ENCODE measurements at places on chromosomes 2 and 18. TPM values are rescaled to one million over a fixed set of nuclear protein-coding genes. Genes with fewer than 3 reads are reported as not detected.
A peak's percentile ranks its signal among the peaks of the same experiment; 100 is the strongest.

- H3K4me3 ChIP-seq = no peak overlapping the region
- H3K27ac ChIP-seq = no peak overlapping the region
- peaks cover 5% of the 10 kb centered on the region for H3K27me3 ChIP-seq
- no peaks in the 10 kb centered on the region for H3K36me3 ChIP-seq
- no peaks in the 10 kb centered on the region for H3K4me1 ChIP-seq
- no peak for DNase-seq
These were observed 25.9 kb downstream of the SPP2 start for GRCh38 chr2:234076451-234076850.

Gene NEB
- total RNA-seq = 0.64 TPM

DNA sequence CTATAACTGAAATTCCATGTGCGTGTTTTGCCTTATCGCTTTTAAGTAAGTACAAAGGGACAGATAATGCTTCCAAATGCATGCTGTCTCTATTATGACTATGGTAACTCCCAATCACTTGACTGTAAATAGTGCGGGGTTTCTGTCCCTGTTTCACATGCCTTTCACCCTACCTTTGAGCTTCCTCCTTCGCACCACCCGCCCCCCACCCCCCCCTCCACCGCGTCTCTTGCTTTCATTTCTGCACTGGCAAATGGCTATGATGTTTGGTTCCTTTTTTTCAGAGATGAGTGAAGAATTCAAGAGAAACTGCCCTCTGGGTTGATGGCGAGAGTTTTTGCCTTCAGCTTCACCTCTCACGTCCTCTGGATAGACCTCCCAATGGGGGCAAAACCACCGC is 25.0 kb upstream of the SPP2 start:
- H3K36me3 ChIP-seq = peaks cover 8% of the 10 kb centered on the region
- no peak overlapping the region for H3K4me3 ChIP-seq
- DNase-seq = no peak
- peaks cover 4% of the 10 kb centered on the region for H3K27me3 ChIP-seq

Gene MARCHF4
- total RNA-seq = 0.46 TPM

DNA sequence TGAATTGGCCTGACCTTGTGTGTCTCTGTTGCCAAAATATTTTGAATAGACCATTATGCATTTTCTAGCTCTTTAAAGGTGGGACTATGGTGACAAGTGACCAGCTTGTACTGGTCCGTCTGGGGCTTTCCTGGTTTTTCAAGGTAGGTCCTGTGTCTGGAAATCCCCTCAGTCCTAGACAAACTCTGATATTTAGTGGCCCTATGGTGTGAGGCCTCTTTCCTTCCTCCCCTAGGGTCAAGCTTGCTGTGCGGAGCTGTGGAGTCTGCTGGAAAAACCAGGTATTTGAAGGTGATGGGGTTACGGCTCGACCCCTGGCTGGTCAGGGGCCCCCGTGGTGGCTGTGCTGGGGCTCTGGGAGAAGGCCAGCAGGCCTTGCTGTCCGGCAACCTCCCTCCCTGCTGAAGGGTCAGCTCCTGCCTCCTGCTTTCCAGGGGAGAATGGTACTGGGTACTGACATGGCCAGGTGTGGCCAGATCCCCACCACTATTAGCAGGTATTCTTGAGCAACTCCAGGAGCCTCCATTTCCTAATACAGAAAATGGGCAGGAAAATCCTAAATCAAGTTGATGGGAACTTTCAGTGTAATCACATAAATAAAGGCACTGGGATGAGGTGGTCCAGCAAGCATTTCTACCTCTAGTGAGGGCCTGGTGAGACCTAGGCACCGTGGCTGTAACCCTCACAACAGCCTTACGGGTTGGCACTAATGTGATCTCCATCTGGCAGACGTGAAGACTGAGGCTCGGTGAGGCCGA is 86.2 kb upstream of the HS6ST1 start:
- H3K4me1 ChIP-seq = peaks cover 42% of the 10 kb centered on the region
- DNase-seq = no peak
- no peak overlapping the region for H3K4me3 ChIP-seq
- H3K27me3 ChIP-seq = peaks cover 4% of the 10 kb centered on the region
- H3K36me3 ChIP-seq = no peaks in the 10 kb centered on the region
- H3K27ac ChIP-seq = no peak overlapping the region

GRCh38 chr2:134246154-134246874 is 7.6 kb upstream of the MGAT5 start:
- DNase-seq = no peak
- H3K27ac ChIP-seq = no peak overlapping the region
- peaks cover 36% of the 10 kb centered on the region for H3K4me1 ChIP-seq
- H3K4me3 ChIP-seq = no peak overlapping the region

DNA sequence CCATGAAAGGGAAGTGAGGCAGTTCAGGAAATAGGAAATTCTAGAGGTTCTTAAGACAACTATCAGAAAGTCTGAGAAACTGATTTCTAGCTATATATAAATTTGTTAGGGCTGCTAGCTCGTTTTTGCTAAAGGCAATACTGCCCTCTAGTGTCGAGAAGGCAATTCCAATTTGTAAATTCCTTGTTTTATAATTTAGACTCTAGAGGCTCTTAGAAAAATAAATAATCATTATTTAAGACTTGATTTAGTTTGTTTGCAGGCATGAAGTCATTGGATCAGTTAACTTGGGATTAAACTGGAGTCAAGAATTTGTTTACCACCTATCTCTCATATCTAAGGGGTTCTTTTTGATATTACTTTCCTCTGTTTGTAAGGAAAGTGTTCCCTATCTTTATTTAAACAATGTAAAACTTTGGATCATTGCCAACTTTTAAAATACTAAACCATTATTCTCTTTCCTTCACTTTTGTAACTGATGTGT is 66.2 kb downstream of the ACVR2A start:
- H3K27ac ChIP-seq = peak overlapping the region; percentile 74
- no peaks in the 10 kb centered on the region for H3K36me3 ChIP-seq
- H3K27me3 ChIP-seq = peaks cover 1% of the 10 kb centered on the region
- H3K4me3 ChIP-seq = no peak overlapping the region

DNA sequence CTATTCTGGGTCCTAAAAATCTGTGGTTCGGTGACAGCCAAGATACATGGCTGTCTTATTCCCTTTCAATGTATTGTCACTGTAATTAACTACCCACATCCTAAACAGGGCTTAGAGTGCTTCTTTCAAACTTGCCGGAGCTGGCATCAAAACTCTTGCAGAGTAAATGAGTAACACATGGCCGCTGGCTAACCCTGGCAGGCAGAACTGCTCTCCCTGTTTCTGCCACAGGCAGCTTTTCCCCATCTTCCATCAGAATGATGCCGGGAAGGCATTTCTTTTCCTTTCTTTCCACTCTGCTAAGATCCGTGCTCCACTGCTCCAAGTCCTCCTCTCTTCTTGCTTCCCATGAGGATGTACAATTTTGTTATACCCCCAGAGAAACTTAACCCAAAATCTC is 54.8 kb upstream of the PTPRM start:
- H3K27ac ChIP-seq = no peak overlapping the region
- H3K4me3 ChIP-seq = no peak overlapping the region

DNA sequence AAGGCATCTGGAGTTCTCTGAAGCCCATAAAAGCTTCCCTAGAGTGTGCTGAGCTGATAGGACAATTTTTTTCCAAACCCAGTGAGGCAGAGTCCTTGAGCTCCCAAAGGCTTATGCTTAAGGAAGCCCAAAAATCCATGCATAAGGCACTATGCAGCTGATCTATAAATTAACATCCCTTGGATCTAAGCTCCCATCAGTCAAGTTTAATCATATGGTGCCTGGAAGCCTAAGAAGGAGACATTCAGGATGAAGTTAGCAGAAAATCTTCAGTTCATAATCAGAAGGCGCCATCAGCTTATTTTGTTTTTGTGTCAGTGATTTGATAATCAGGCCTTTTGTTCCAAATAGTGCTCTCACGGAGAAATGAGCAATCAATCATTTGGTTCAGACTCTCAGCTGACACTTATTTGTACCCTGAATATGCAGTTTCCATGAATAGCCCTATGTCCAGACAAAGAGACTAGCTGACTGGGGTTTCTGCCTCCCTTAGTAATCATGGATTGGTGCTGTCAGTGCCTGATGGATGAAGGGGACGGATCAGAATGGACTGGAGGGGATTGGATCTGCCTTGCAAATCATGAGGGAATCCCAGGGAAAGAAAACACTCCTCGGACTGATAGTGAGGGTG is 464.8 kb upstream of the RGPD4 start:
- H3K27ac ChIP-seq = no peak overlapping the region
- no peaks in the 10 kb centered on the region for H3K4me1 ChIP-seq
- DNase-seq = no peak
- no peak overlapping the region for H3K4me3 ChIP-seq

GRCh38 chr2:144509001-144509878 is 10.7 kb downstream of the ZEB2 start:
- peaks cover 16% of the 10 kb centered on the region for H3K36me3 ChIP-seq
- H3K27me3 ChIP-seq = no peaks in the 10 kb centered on the region
- H3K4me3 ChIP-seq = no peak overlapping the region
- peak overlapping the region; percentile 72 for H3K27ac ChIP-seq
- DNase-seq = no peak

Gene CHRND
- total RNA-seq = not detected

DNA sequence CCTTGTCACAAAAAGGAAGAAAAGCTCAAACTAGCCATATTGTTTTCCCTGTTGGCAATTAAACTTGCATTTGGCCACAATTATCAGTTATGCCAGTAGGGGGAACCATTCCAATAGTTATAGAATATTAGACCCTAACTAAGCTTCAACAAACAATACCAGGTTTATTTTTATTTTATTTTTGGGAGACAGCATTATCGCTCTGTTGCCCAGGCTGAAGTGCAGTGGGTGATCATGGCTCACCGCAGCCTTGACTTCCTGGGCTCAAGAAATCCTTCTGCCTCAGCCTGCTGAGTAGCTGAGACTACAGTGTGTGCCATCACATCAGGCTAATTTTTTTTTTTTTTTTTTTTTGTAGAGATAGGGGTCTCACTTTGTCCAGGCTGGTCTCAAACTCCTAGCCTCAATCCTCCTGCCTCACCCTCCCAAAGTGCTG is 102.1 kb downstream of the ATAD2B start:
- no peaks in the 10 kb centered on the region for H3K4me1 ChIP-seq
- H3K27ac ChIP-seq = no peak overlapping the region
- H3K4me3 ChIP-seq = no peak overlapping the region
- no peaks in the 10 kb centered on the region for H3K27me3 ChIP-seq
- H3K36me3 ChIP-seq = no peaks in the 10 kb centered on the region

DNA sequence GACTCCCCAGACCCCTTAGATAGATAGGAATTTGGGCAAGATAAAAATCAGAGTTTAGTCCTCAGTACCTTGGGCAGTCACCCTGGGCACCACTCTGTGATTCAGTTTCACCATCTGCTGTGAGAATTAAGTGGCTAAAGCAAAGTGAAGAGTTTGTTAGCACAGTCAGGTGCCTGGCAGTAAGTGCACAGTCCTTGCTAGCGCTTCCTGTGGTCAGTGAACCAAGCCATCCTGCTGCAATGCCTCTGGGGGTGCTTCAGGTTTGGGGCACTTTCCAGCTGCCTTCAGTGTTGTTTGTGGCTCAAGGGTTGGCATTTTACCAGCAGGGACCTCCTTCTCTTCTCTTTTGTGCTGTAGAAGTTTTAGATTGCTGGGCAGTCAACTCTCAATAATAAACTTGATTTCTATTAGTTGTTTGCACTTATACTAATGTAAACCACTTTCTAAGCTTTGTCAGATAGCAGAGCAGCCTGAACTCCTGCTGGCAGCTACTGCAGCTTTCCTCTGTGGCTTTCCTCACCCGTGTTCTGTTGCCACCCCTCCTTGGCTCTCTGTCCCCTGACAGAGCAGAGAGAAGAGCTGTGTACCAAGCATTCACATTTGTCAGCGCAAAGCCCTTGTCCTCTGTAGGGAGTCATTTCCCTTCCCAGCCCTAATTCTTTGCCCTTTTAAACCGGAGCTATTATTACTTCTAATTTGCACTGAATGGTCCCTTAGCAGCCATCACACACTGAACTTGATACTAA is 48.4 kb upstream of the RMP24 start:
- H3K27ac ChIP-seq = no peak overlapping the region
- H3K4me1 ChIP-seq = peaks cover 3% of the 10 kb centered on the region
- no peak for DNase-seq

DNA sequence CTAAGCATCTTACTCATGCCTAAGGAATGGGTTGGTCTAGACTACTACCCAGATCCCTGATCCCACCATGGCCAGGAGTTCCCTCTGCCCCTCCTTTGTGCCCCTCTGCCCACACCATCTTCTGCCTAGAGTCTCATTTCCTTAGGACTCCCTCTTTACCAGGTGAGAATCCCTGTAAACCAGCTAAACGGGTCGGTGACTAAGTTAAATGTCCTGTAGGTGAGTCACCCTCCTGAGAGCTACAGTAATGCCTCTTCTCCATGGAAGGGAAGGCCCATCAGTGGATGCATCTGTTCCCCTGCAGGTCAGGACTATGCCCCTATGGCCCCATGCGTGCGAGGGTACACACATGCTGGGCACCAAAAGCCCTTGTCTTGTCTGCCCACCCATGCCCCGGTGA is 25.4 kb downstream of the PTGR3 start:
- peaks cover 9% of the 10 kb centered on the region for H3K36me3 ChIP-seq
- H3K4me3 ChIP-seq = no peak overlapping the region
- H3K4me1 ChIP-seq = peaks cover 13% of the 10 kb centered on the region
- no peak overlapping the region for H3K27ac ChIP-seq

Gene PARD3B
- 17.4 TPM for total RNA-seq

GRCh38 chr18:23619388-23619881 is 33.1 kb upstream of the NPC1 start:
- H3K36me3 ChIP-seq = no peaks in the 10 kb centered on the region
- peak; percentile 17 for DNase-seq
- no peak overlapping the region for H3K4me3 ChIP-seq
- peaks cover 9% of the 10 kb centered on the region for H3K27me3 ChIP-seq
- no peaks in the 10 kb centered on the region for H3K4me1 ChIP-seq

DNA sequence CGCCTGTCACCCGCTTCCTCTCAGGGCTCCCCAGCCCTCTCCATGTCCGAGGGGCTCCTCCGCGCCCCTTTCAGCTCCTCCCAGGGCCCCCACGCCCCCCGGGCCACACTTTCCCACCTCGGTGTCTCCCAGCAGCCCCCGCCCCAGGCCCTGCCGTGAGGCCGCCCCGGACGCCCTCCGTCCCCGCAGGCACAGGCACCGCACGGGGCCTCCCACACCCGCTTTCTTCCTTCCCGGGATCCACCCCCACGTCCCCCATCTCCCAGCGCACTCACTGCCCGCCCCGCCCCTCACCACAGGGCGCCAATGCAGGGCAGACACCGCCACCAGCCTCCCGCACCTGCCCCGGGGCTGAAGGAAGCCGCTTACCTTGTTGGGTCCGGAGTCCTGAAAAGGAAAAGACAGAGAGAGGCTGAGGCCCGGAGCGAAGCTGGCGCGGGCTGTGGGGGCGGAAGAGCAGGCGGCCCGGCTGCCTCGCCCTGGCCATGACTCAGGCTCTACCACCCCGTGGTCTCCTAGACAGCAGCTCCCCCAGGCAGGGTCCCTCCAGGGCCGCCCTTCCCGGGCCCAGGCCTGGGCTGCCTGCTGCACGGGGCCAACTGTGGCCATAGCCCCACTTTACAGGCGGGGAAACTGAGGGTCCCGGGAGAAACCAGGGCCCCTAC is 37.7 kb downstream of the KIF1A start:
- no peak overlapping the region for H3K4me3 ChIP-seq
- no peak for DNase-seq
- H3K27me3 ChIP-seq = peaks cover 2% of the 10 kb centered on the region
- no peaks in the 10 kb centered on the region for H3K36me3 ChIP-seq
- no peak overlapping the region for H3K27ac ChIP-seq

GRCh38 chr2:204544961-204545860 is at the start of gene PARD3B:
PARD3B (plus strand) TSS chr2:204545475; CDS start chr2:204546000, 525 bp downstream.
- H3K27me3 ChIP-seq = peaks cover 11% of the 10 kb centered on the region
- peaks cover 21% of the 10 kb centered on the region for H3K4me1 ChIP-seq
- no peaks in the 10 kb centered on the region for H3K36me3 ChIP-seq
- peak within 1 kb of the TSS; percentile 94 for H3K4me3 ChIP-seq
- peak; percentile 68 for DNase-seq
- peak within 1 kb of the TSS; percentile 24 for H3K27ac ChIP-seq

- H3K4me3 ChIP-seq = no peak overlapping the region
- H3K36me3 ChIP-seq = peaks cover 4% of the 10 kb centered on the region
- H3K27ac ChIP-seq = no peak overlapping the region
- peaks cover 6% of the 10 kb centered on the region for H3K27me3 ChIP-seq
- DNase-seq = no peak
These were observed 239.9 kb downstream of the MTX2 start for GRCh38 chr2:176508984-176509740.

Gene ITPRIPL1
- 1.8 TPM for total RNA-seq
